ENCODE measurements at places on chromosomes 7 and 10. TPM values are rescaled to one million over a fixed set of nuclear protein-coding genes. Genes with fewer than 3 reads are reported as not detected.

The ADIRF gene
- 161 TPM for total RNA-seq

DNA sequence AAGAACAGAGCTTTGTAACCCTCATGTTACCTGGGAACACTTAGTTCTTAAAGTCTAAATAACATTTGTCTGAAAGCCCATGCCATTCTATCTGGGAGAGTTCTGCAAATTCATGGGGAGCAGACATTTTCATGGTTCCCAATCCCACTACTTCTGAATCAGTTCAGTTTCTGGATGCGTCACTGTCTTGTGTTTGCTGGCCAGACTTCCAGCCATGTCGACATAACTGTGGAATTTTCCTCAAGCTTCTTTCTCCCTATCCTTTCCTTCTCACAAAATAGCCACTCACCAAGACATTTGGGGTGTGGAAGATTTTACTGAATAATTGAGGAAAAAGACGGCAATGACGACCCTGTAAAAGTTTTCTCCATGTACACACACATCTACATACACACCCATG is 272.5 kb downstream of the NEBL start:
- DNase-seq: no peak
- no peak overlapping the region for H3K4me3 ChIP-seq
- H3K27ac ChIP-seq: no peak overlapping the region

The EN2 gene
- total RNA-seq: not detected

DNA sequence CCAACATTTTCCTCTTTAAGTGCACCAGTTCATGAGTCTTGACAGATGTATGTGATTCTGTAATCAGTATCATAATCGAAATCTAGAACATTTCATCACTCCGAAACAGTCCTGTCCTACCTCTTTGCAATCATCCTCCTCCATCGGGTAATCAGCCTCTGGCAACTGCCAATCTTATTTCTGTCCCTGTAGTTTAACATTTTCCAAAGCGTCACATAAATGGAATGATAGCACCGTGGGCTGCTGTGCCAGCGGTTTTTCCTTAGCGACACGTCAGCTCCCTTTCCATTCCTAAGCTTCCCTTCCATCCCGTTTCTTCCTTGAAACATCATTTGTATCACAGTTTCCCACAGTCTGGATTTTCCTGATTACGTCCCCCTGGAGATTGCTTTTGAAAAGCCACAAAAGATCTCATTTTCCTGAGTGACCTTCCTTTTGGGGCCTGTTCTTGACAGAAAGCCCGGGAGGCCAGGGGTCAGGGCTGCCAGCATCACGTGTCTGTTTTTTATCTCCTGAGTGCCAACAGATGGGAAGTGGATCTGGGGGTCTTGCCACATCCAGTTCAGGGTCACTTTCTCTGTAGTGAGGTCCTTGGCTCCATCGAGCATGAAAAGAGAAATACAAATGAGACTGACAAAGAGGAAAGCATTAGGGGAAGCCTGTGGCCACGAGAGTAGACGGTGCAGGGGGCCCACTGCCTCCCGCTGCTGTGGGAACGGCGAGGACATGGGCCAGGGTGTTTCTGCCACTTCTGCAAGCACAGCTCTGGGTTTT is 31.6 kb downstream of the TMEM120A start:
- peaks cover 18% of the 10 kb centered on the region for H3K36me3 ChIP-seq
- no peaks in the 10 kb centered on the region for H3K27me3 ChIP-seq
- peak overlapping the region; percentile 13 for H3K4me3 ChIP-seq
- peak overlapping the region; percentile 87 for H3K27ac ChIP-seq
- peak; percentile 67 for DNase-seq

DNA sequence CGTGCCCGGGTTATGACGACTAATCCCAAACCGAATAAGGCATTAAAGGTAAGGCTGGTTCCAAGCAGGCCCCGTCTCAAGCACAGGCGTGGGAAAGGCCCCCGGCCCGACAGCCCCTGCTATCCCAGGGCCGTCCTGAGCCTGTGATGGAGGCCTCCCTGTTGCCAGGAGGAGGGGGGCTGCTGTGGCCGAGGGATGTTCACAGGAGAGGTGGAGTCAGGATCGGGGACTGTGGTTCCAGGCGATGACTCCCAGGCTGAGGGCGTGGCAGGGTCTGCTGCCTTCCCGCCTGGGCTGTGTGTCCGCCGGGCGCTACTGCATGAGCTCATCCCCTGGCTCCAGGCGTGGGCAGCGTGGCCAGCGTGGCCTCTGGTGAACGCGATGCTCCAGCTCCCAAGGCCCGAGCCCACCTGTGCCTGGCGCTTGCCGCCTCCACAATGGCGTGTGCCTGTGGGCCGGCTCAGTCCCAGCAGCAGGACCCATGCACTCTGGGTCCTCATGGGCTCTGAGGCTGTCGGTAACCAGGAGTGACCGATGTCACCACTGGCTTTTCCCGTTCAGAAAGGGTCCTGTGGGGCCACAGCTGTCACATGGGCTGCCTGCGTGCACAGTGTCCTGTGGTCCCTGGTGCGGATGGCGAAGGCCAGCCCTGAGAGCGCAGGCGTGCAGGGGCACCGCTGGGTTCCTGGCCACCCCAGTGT is 8.8 kb downstream of the MAFK start:
- peaks cover 5% of the 10 kb centered on the region for H3K36me3 ChIP-seq
- H3K4me1 ChIP-seq: peaks cover 20% of the 10 kb centered on the region
- peak overlapping the region; percentile 67 for H3K27ac ChIP-seq
- peaks cover 26% of the 10 kb centered on the region for H3K27me3 ChIP-seq
- no peak for DNase-seq
- peak overlapping the region; percentile 52 for H3K4me3 ChIP-seq

Data from HFFc6 (cell line).